ENCODE measurements at places on chromosomes 2 and 18.
A peak's percentile ranks its signal among the peaks of the same experiment; 100 is the strongest.

- DNase-seq = no peak
These were observed 1.1 kb upstream of the SULT6B1 start for GRCh38 chr2:37189452-37190153.

- DNase-seq = no peak
These were observed 242.0 kb downstream of the HAUS1 start for GRCh38 chr18:46346213-46346612.

GRCh38 chr2:240894836-240895558, 959 bp downstream of the MAB21L4 start:
- DNase-seq = no peak

- DNase-seq = no peak
These were observed 37.1 kb upstream of the FEZ2 start for GRCh38 chr2:36634981-36635597.

DNA sequence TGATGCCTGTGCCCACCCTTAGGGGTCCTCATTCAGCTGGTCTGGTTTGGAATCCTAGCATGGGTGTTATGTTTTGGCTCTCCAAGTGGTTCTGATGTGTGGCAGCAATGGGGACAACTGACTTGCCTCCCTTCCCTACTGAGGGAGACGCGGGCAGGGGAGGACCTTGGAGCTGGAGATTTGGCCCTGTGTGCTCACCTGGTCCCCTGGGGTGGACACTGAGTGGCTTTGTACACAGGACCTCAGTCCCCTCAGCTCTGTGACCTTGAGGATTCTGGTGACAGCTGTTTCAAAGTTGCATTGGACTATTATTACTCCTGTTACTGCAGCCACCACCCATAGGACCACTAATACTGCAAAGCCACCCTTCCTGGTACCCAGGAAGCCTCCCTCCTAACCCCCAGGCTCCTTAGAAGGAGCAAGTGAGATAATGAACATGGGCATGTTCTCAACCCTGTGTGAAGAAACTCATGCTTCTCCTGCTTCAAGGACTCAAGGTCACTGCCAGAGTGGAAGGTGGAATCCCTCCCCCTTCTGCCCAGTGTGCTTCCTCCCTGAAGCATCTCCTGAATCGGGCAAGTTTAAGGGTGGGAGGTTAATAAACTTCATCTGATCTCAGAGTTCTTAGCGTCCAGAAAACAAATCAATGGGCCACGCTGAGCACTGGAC, 26.5 kb downstream of the TMEM182 start:
- no peak for DNase-seq

- DNase-seq = no peak
These were observed 16.0 kb upstream of the MSGN1 start for GRCh38 chr2:17800219-17800618.

- DNase-seq = no peak
These were observed 752.6 kb upstream of the ID2 start for GRCh38 chr2:7929281-7929680.

DNA sequence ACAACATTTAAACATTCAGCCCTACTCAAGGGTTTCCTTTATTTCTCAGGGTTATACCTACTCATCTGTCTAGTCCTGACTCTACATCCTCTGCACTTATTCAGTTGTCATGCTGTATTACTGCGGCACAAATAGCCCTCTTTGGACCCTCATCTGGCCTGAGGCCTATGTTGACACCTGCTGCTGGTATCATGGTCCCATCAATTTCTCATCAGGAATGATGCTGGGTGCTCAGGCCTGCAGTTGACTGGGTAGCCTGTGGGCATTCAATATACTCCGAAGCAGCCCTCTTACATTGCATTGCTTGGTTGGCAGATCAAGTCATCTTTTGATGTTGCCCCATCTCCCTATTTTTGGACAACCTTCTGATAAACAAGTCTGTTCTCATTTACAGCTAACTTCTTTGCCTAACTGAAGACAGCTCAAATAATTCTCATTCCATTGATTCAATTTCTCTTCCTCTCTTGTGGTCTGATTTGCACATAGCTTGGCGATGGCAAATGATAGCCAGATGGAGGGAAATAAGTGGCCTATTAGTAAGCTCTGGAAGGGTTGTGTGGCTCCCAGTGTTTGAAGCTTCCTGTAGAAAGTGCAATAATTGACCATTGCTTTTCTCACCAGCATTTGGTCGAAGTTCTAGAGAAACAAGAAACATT, 19.1 kb upstream of the MC4R start:
- DNase-seq = no peak

GRCh38 chr2:219149667-219150066, 10.9 kb downstream of the NHEJ1 start:
- DNase-seq = peak; percentile 44

GRCh38 chr18:62678847-62679485, 36.4 kb upstream of the PHLPP1 start:
- peak; percentile 16 for DNase-seq

DNA sequence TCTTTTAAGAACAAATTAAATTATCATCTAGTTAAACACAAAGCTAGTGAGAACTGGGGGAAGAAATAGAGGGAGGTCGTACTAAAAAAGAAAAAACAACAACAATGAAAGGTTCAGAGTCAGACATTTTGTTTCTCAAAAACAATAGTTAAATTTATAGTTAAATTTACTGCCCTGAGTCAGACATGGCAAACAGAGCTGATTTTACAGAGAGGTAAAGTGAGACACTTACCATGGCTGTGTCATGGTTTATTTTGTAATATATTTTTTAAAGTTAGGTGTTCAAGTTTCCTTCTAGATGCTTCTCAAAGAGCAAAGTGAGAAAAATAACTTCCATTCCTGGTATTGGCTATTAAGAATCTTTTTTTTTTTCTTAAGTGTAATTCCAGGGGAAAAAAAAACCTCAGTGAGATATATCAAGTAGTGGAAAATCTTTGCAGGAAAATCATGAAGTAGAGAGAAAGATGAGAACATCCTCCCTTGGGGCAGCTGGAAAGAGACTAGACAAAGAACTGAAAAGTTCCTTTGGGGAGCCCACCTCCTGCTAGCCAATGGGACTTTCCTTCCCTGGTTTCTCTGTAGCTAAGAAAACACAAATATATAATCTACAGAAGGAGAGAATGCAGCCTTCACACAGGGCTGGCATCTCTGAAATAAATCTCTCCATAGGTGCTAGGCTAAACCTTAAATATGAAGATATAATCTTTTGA, 12.3 kb downstream of the KLF7 start:
- DNase-seq = no peak

DNA sequence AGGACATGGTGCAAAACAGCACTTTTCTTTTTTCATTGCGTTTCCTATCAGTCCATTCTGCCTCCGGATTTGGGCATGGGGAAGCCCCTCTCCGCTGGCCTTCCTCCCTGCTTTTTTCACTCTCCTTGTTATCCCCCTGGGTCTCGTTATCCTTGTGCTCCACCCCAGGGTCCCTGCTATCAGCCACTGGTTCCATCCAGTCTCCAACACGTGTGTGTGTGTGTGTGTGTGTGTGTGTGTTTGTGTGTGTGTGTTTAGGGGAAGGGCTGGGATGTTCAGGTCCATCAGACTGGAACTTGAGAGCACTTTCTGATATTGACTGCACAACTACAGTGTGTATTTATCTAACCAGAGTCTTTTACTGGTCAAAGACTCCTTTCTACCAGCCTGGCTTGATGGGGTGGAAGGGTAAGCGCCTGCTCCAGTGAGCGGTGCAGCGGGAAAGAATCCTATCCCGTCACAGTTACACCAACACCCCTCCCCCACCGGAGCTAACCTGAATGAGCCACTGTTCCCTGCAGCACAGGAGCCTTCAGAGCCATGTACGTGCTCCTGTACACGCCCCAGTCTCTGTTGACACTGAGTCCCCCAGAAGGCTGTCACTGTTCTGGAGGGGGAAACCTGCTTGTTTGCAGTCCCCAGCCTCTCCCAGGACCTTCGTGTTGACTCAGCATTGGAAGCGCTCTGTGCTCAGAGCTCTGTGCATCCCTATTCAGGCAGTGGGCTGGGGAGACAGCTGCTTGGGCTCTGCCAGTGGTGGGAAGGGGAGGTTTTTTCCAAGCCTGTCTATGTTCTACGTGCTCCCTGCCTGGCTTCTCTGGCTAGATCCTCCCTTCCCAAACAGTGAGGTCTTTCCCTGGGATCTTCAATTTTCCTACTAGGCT, 4.6 kb downstream of the INHA start:
- DNase-seq = peak; percentile 16

GRCh38 chr2:48600204-48600813, 17.3 kb upstream of the GTF2A1L start:
- peak; percentile 2 for DNase-seq

DNA sequence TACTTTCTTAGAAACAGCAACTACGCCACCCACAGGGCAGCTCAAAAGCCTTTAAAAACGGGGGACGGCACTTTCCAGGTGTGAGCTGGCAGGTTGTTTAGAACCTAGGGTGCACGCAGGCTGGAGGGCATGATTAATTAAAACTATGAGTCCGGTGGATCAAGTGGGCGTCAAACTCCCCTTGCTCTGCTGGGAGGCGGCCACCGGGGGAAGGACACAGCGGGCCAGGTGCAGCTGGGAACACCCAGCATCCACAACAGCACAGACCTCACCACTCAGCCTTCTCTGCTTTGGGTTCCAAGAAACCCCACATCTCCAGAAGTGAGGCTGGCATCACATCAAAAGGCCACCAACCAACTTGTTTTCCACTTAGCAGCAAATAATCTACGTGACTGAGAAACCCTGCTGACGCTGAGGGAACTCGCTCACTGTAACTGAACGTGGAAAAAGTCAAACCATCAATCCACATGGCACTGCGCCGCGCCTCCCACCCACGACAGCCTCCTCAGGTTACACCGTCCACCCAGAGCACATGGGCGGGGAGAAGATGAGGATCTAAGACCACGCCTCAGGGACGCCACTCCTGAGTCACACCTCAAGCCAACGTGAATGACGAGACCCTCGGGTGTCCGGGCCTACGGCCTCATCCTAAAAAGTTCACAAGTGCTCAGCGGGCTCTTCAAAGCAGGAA, 118.2 kb downstream of the ZNF516 start:
- no peak for DNase-seq

GRCh38 chr2:207143215-207144172, 22.3 kb downstream of the KLF7 start:
- DNase-seq = no peak

- DNase-seq = no peak
These were observed 925.5 kb downstream of the SLC4A3 start for GRCh38 chr2:220552790-220553535.

DNA sequence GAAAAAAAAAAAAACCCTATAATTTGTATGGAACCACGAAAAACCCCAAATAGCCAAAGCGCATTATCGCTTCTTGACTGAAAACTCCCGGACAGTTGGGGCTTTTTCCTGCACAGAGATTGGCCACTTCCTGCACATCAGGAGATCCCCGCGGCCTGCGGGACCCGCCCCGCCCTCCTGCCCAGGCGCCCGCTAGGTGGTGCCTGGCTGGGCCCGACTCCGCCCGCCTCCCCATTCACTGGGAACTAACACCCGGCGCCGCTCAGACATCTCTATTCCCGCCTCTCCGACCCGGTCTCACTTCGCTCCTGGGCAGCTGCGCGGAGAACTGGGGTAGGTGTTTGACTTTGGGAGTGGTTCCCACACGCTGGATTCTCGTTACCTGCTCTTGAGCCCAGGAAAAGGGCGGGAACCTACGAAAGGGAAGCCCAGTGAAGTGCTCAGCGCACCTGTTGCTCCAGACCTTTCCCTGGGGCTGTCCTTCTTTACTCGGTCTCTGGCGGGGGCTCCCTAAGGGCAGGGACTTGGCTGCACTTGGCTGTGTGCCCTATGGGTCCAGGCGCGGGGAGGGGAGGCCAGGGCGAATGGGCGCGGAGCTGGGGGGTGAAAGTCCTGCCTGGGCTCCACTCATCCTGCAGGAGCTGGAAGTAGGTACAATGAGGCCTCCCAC, at the start of gene HMSD:
TSS of gene HMSD (plus strand) at position 234 of the 670 bp plus-strand sequence. CDS start 4,155 bp downstream, outside the sequence.
- peak; percentile 38 for DNase-seq

DNA sequence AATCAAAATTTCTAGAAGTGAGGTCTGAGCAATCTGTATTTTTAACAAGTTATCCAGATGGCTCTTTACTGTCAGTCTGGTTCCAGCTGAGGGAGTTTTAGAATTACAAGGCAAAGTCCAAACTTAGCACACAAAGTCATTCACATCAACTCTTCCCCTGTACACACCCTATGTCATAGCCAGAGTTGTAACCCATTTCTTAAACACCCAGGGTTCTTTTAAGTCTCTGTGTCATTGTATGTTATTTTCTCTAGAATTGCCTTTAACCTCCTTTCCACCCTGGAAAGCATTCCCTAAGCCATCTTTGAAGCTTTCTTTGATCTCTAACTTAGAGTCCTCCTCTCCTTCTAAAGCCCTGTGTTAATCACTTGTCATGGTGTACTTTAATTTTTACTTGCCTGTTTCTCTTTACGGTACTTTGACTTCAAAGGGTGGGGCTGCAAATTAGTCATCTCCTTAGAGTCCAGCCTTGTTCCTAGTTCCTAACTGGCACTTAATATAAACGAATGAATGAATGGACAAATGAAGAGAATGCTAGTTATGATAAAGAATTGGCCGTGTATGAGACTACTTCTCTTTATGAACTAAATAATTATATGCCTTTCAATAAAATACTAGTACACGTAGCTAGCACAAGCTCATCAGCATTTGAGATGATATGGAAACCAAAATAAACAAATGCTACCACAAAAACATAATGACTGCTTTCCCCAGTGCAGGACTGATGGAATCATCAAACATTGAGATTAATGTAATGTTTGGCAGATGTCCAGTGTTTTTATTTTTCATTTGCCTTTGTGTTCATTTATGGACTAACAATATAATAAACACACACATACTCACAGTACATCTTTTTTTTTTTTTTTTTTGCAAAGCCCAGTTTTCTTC, 11.9 kb upstream of the ACTR3 start:
- peak; percentile 0 for DNase-seq

All from NCI-H1092 (cell line).